ENCODE measurements at places on chromosomes 4 and X. TPM values are rescaled to one million over a fixed set of nuclear protein-coding genes. Genes with fewer than 3 reads are reported as not detected.
A peak's percentile ranks its signal among the peaks of the same experiment; 100 is the strongest.

DNA sequence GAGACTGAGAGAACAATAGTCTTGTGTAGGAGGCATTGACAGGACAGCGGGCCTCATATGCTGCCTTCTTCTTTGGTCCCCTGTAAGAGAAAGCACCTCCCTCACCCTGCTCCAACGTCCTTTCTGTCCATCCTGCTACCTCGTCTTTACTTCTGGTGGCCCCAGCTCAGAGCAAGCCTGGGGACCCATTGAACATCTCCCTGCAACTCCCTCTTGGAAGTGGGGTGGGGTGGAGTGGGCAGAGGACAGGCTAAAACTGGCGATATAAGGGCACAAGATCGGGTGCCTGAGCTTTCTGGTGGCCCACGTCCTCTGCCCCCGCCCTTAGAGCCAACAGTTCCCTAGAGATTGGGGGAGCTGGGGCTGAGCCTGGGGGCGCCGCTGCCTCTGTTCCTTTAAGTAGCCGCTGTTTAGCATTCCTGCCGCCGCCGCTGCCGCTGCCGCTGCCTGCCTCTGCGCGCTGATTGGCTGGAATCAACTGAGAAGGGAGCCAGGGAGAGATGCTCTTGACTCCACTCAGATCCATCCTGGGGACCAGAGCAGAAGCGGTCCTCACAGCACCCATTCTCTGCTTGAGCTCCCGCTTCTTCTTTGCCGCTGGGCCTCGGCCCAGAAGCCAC lies at the start of gene DLG3:
Gene DLG3 (plus strand): TSS at position 510 of the 620 bp plus-strand sequence. CDS start 367 bp downstream, outside the sequence.
- 0 out of 2 replicates have a peak within 1 kb of the TSS, but pooled peaks have one; percentile 37 for H3K4me3 ChIP-seq
- no peaks in the 10 kb centered on the region for H3K36me3 ChIP-seq
- no peaks in the 10 kb centered on the region for H3K27me3 ChIP-seq
- H3K27ac ChIP-seq: no peak within 1 kb of the TSS
- no peaks in the 10 kb centered on the region for H3K4me1 ChIP-seq
- peak; percentile 60 for DNase-seq

- H3K36me3 ChIP-seq: no peaks in the 10 kb centered on the region
- DNase-seq: peak; percentile 32
- H3K4me3 ChIP-seq: no peak overlapping the region
- no peaks in the 10 kb centered on the region for H3K4me1 ChIP-seq
- peaks cover 10% of the 10 kb centered on the region for H3K27me3 ChIP-seq
Observed at GRCh38 chr4:122450847-122451246, 5.7 kb downstream of the IL2 start.

GRCh38 chrX:65596270-65597034 lies 61.9 kb upstream of the LAS1L start:
- peaks cover 18% of the 10 kb centered on the region for H3K4me1 ChIP-seq
- peak overlapping the region; percentile 93 for H3K27ac ChIP-seq
- H3K36me3 ChIP-seq: no peaks in the 10 kb centered on the region
- no peaks in the 10 kb centered on the region for H3K27me3 ChIP-seq
- peak; percentile 78 for DNase-seq

The GAB3 gene
- 0.25 TPM for total RNA-seq

DNA sequence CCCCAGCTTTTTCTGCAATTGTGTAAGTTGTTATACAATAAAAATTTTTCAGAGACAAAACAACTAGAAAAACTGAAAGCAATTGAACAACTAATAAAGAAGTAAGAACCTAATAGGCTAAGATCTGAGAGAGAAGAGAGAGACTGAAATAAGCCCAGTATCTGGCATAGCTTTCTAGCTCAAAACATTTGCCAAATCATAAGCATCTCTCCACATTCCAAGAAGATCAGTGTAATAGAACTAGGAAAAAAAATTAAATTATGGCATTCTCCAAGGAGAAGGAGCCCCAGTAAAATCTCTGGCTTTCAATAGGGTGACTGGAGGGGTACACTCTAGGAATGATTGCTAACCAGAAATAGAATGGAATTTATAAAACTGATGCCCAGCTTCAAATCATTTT lies 19.0 kb upstream of the PPP3CA start:
- H3K27ac ChIP-seq: peak overlapping the region; percentile 75
- peaks cover 25% of the 10 kb centered on the region for H3K4me1 ChIP-seq
- no peaks in the 10 kb centered on the region for H3K36me3 ChIP-seq
- H3K27me3 ChIP-seq: no peaks in the 10 kb centered on the region
- peak overlapping the region; percentile 7 for H3K4me3 ChIP-seq

DNA sequence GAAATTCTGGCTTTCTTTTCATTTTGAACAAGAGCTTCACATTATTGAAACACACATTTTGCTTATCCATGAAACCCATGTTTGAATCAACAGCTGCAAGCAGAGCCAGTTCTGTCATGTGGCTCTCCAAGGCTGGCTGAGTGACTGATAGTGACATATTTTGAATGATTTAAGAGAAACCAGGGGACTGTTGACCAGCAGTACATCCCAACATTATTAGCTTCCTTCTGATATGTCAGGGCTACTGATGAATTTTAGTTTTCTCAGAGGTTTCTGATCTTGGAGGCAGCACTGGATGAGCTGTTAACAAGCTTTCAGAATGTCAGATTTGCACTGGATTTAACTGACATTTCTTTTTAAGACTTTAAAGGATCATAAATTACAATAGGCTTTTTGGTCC lies 74.6 kb upstream of the GRXCR1 start:
- no peaks in the 10 kb centered on the region for H3K36me3 ChIP-seq
- H3K4me1 ChIP-seq: no peaks in the 10 kb centered on the region
- no peak for DNase-seq
- no peak overlapping the region for H3K4me3 ChIP-seq

The DIPK2B gene
- not detected for total RNA-seq

- H3K27ac ChIP-seq: no peak overlapping the region
- no peaks in the 10 kb centered on the region for H3K36me3 ChIP-seq
- H3K4me1 ChIP-seq: no peaks in the 10 kb centered on the region
- H3K4me3 ChIP-seq: no peak overlapping the region
- no peak for DNase-seq
Observed at GRCh38 chr4:75135068-75135825, 202.3 kb downstream of the PARM1 start.

- H3K27ac ChIP-seq: no peak overlapping the region
- H3K27me3 ChIP-seq: no peaks in the 10 kb centered on the region
- no peaks in the 10 kb centered on the region for H3K4me1 ChIP-seq
- H3K36me3 ChIP-seq: no peaks in the 10 kb centered on the region
- DNase-seq: no peak
Observed at GRCh38 chrX:111850975-111851374, 25.0 kb upstream of the TRPC5OS start.

- no peak overlapping the region for H3K27ac ChIP-seq
- H3K4me1 ChIP-seq: no peaks in the 10 kb centered on the region
- peaks cover 11% of the 10 kb centered on the region for H3K27me3 ChIP-seq
- no peaks in the 10 kb centered on the region for H3K36me3 ChIP-seq
- H3K4me3 ChIP-seq: no peak overlapping the region
Observed at GRCh38 chr4:185036842-185037241, 18.6 kb downstream of the HELT start.

GRCh38 chr4:129971419-129971818 lies 875.5 kb downstream of the C4orf33 start:
- no peaks in the 10 kb centered on the region for H3K27me3 ChIP-seq
- DNase-seq: no peak
- H3K36me3 ChIP-seq: no peaks in the 10 kb centered on the region
- no peaks in the 10 kb centered on the region for H3K4me1 ChIP-seq
- H3K4me3 ChIP-seq: no peak overlapping the region
- H3K27ac ChIP-seq: no peak overlapping the region

- peaks cover 83% of the 10 kb centered on the region for H3K4me1 ChIP-seq
- H3K27me3 ChIP-seq: no peaks in the 10 kb centered on the region
- H3K27ac ChIP-seq: peak overlapping the region; percentile 86
- DNase-seq: peak; percentile 72
- H3K36me3 ChIP-seq: no peaks in the 10 kb centered on the region
Observed at GRCh38 chr4:119038116-119038841, 97.4 kb upstream of the MYOZ2 start.

The XAGE1A gene
- total RNA-seq: not detected

DNA sequence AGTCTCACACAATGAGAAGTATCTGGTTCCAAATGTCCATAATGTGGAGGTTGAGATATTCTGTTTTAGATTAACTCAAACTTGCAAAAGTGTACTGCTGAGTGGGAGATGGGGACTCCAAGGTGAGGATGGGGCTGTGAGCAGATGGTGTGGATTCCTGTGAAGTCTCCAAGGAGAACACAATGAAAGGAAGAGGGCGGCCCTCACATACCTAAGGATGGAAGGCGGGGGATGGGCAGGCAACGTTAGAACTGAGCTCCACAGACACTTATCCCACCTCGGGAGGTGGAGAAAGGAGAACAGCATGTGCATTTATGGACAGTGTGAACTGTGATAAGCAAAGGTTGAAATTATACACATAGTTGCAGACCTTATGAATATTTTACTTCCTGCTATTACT lies 9.9 kb upstream of the SPATA4 start:
- H3K36me3 ChIP-seq: no peaks in the 10 kb centered on the region
- no peaks in the 10 kb centered on the region for H3K4me1 ChIP-seq
- H3K4me3 ChIP-seq: no peak overlapping the region
- DNase-seq: no peak

- H3K4me3 ChIP-seq: no peak overlapping the region
- no peak overlapping the region for H3K27ac ChIP-seq
- H3K4me1 ChIP-seq: no peaks in the 10 kb centered on the region
- H3K36me3 ChIP-seq: no peaks in the 10 kb centered on the region
Observed at GRCh38 chr4:96599752-96600151, 759.9 kb downstream of the PDHA2 start.

The KDM6A gene
- 31.2 TPM for total RNA-seq

- no peak overlapping the region for H3K4me3 ChIP-seq
- no peaks in the 10 kb centered on the region for H3K4me1 ChIP-seq
Observed at GRCh38 chr4:129378364-129378763, 282.4 kb downstream of the C4orf33 start.

The GPRASP2 gene
- 16.4 TPM for total RNA-seq

- H3K36me3 ChIP-seq: no peaks in the 10 kb centered on the region
- H3K4me3 ChIP-seq: no peak overlapping the region
- peaks cover 17% of the 10 kb centered on the region for H3K27me3 ChIP-seq
- no peaks in the 10 kb centered on the region for H3K4me1 ChIP-seq
Observed at GRCh38 chr4:6463311-6464289, 8.8 kb downstream of the PPP2R2C start.

GRCh38 chrX:20212486-20213089 lies 54.1 kb downstream of the RPS6KA3 start:
- H3K36me3 ChIP-seq: no peaks in the 10 kb centered on the region
- H3K27me3 ChIP-seq: no peaks in the 10 kb centered on the region
- no peak for DNase-seq

The TRMT2B gene
- 16.9 TPM for total RNA-seq

DNA sequence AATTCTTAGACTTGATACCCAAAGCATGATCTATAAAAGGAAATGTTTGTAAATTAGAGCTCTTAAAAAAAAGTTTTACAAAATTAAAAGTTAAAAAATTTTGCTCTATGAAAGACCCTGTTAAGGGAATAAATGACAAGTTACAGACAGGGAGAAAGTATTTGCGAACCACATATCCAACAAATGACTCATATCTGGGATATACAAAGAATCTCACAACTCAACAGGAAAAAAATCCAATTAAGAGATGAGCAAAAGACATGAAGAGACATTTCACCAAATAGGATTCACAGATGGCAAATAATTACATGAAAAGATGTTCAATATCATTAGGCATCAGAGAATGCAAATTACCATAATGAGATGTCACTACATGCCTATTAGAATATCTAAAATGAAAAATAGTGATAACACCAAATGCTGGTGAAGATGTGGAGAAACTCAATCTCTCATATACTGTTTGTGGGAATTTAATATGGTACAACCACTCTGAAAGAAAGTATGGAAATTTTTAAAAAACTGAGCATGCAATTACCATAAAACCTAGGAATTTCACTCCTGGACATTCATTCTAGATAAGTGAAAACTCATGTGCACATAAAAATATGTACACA lies 100.8 kb upstream of the EOLA2 start:
- H3K4me3 ChIP-seq: no peak overlapping the region
- H3K27me3 ChIP-seq: no peaks in the 10 kb centered on the region
- peak; percentile 48 for DNase-seq
- no peaks in the 10 kb centered on the region for H3K36me3 ChIP-seq
- peak overlapping the region; percentile 20 for H3K27ac ChIP-seq

- H3K27ac ChIP-seq: no peak overlapping the region
- no peak overlapping the region for H3K4me3 ChIP-seq
- H3K27me3 ChIP-seq: no peaks in the 10 kb centered on the region
- DNase-seq: no peak
Observed at GRCh38 chr4:31343061-31343460, 622.9 kb downstream of the PCDH7 start.

The FAM53A gene
- total RNA-seq: 15.3 TPM

DNA sequence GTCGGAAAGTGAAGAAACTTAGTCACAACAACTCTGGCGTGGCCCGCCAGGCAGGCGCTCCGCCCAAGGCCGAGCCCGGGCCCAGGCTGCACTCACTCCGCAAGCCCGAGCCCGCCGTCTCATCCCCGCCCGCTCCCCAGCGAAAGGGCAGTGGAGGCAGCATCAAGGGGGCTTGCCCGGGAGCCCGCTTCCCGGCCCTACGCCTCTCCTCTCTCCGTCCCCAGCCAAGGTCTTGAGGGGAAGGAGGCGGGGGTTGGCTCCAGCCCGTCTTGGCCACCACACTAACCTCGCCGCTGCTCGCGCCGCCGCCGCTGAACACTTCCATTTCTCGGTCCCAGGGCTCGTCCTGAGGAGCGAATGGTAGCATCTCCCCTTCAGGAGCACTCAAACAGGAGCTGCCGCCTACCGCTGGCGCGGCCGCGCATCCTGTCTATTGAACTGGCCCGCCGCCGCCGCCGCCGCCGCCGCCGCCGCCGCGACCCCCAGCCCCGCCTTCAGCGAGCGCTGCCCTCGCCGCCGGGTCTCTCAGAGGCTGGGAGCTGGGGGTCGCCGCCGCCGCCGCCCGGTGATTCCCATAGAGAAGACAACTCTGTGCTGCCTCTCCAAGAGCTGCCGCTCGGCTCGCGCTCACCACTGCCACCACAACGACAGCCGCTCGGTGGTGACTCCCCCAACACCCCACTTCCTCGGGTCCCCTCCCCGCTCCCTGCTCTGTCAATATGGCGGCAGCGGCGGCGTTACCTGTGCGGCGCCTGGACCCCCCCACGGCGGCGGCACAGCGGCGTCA lies at the start of gene RPS6KA6:
Gene RPS6KA6 (minus strand): TSS at position 667 of the 787 bp plus-strand sequence. CDS start 300 bp downstream, at position 367.
- H3K36me3 ChIP-seq: no peaks in the 10 kb centered on the region
- no peak within 1 kb of the TSS for H3K27ac ChIP-seq
- peak within 1 kb of the TSS; percentile 84 for H3K4me3 ChIP-seq

The MAGEA10 gene
- total RNA-seq: not detected

The SYNPO2 gene
- 4.3 TPM for total RNA-seq

The TLL1 gene
- not detected for total RNA-seq

The STBD1 gene
- total RNA-seq: 6.7 TPM
